Left kidney (tissue), 8 donors: ENCODE measurements at places on chromosomes 13 and 19. TPM values are rescaled to one million over a fixed set of nuclear protein-coding genes. Genes with fewer than 3 reads are reported as not detected.

Gene C3
- 19.4 TPM for polyA plus RNA-seq

Gene ICAM1
- polyA plus RNA-seq = 4.7 TPM

Gene IGSF23
- 0.83 TPM for polyA plus RNA-seq

GRCh38 chr13:112953591-112954487 lies 15.2 kb upstream of the MCF2L start:
- no peak for DNase-seq

GRCh38 chr19:35436477-35437405 lies 11.3 kb upstream of the FFAR2 start:
- DNase-seq = no peak

- DNase-seq = peak; percentile 79
Measured at GRCh38 chr19:33740811-33741396, 55.8 kb upstream of the KCTD15 start.

- DNase-seq = no peak
Measured at GRCh38 chr13:23817830-23818229, 71.4 kb downstream of the MIPEP start.

DNA sequence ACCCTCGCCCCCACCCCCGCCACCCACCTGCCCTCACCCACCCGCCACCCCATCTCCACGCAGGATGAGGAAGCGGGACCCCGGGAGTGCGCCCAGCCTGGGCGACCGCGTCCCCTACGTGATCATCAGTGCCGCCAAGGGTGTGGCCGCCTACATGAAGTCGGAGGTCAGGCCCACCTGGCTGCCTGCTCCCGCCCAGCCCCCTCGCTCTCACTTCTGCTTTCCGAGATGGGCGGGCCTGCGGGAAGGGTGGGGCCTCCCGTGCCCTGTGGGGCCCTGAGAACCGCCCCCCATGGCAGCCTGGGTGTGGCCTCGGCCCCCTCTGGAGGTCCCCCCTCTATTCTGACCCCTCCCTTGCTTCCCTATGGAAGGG lies 3.1 kb upstream of the SPIB start:
- no peak for DNase-seq

DNA sequence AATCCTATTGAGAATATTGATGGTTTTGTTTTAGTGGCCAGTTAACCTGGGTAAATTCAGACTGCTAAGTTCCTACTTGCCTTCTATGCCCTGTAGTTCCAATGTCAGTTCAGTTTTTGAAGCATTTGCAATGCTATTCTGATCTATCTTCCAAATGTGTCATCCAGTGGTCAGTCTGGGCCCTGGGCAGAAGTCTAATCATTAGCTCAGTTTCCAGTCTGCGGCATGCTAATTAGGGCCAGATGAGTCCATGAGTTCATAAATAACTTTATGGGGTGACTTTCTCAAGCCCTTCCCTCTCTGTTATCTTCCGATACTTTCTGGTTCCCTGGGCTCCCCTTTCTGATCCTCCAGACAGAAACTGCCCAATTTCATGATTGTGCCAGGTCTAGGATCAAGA lies 32.7 kb downstream of the FAM187B start:
- DNase-seq = no peak

- no peak for DNase-seq
Measured at GRCh38 chr19:5624018-5624663, 1.3 kb downstream of the SAFB start.

DNA sequence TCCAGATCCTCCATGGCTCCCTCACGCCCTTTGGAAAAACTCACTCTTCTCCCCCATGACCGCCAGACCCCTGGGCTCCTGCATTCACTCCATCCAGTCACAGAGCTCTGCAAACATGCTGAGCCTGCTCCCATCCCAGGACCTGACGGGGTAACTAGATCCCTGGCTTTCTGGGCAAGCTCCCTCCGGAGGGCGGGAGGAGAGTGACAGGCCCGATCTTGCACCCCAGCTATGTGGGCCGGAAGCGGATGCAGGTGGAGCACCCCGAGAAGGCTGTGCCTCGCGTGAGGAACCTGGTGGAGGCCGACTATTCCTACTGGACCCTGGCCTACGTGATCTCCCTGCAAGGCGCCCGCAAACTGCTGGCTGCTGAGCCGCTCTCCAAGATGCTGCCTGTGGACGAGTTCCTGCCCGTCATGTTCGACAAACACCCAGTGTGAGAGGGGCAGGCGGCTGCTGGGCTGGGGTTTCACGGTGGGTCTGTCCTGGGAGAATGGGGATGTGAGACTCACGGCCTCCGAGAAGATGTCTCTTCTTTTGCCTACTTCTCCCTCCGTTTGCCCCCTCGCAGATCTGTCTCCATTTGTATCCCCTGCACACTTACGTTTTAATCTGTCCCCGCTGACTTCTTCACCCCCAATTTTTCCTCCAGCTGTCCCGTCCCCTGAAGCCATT lies 25.2 kb downstream of the COLGALT1 start:
- no peak for DNase-seq

DNA sequence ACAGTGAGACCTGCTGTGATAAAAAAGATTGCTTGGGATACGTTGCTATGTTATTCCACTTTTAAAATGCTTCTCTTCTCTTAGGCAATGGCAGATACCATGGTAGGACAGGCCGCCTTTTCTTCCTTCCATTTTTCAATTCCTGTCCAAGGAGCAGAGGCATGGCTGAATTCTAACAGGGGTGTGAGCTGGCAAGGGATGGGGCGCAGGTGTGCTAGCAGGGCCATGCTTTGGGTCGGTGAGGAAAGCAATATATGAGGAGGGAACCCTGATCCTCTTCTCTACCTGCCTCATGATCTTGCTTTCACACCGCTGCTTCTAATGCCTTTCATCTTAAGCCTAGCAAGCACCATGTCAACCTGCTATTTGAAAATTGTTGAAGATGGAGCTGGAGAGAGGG lies 225.0 kb downstream of the KATNAL1 start:
- no peak for DNase-seq

- no peak for DNase-seq
Measured at GRCh38 chr13:20547479-20547908, 19.5 kb upstream of the IFT88 start.

DNA sequence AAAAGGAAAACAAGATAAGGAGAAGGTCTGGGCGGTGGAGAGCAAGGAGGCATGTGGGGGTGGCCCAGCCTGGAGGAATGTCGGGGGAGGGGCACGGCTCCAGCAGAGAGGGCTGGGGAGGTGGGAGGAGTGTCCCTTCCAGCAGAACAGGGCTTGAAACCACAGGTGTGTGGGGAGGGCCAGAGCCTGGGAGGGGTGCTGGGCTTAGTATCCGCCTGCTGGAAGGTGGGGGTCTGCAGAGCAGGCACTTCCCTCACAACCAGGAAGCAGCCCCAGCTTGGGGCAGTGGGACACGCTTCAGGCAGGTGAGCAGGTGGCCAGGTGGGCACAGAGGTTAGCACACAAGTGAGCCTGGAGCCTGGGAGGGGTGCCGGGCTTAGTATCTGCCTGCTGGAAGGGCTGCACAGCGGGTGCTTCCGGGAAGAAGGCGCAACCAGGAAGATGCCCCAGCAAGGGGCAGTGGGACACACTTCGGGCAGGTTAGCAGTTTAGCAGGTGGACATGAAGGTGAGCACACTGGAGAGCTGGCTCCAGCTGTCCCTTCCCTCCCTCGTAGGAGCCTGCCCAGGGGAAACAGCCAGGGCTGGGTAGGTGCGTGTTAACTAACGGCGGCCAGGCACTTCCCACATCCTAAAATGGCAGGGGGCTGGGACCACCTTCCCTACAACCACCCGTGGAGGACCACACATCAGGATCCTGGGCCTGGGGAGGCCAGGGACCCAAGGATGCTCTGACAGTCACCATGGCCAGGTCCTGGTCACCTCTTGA lies 3.0 kb downstream of the GAS6 start:
- DNase-seq = peak; percentile 50

GRCh38 chr19:4969772-4970531 lies 1.0 kb downstream of the KDM4B start:
- DNase-seq = no peak

GRCh38 chr13:40283666-40284065 lies 382.8 kb downstream of the FOXO1 start:
- DNase-seq = no peak

DNA sequence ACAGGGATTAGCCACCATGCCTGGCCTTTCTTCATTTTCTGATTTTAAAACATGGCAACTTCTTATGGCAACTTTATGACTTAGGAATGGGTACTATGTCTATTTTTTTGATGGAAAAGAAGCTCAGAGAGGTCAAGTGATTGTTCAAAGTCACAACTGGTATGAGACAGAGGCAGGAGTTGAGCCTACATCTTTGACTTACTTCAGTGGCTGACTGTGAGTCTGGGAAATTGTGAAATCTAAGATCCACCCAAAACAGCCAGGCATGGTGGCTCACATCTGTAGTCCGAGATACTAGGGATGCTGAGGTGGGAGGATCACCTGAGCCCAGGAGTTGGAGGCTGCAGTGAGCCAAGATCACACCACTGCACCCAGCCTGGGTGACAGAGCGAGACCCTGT lies 2.4 kb upstream of the ACTL9 start:
- DNase-seq = no peak

- no peak for DNase-seq
Measured at GRCh38 chr19:42111384-42111783, 20.9 kb downstream of the POU2F2 start.
